ENCODE measurements at places on chromosomes 3 and 15.

- DNase-seq, result no peak
Measured at GRCh38 chr3:168973897-168974296, 689.6 kb downstream of the MECOM start.

DNA sequence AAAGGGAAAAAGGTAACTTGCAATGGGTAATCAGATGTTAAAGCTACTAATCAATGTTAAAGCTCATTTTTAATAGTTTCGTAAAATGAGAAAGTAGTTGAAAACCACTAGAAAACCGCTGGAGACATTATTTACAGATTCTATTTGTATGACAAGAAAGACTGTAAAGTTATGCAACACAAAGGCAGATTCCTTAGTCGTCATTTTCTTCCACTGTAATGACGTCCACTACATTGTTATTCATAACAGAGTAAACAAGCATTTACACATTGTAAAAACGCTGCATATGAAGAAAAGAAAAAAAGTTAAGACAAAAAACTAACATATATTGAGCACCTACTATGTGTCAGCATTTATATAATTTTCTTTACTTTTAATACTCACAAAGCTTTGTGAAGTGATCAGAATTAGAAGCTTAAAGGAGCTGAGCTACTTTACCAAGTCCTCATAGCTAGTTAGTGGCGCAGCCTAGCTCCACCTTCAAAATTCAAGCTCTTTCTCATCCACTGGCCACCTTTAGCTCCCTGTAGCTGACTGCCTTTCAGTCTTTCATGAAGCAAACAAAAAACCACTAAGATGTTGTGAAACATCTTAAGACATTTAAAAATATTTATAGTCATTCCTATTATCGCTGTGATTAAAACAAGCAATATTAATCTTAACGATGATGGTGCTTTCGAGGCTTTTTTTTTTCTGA, 100.1 kb upstream of the CDIN1 start:
- DNase-seq, result no peak

- DNase-seq, result no peak
Measured at GRCh38 chr3:50480471-50480870, 23.0 kb downstream of the CACNA2D2 start.

DNA sequence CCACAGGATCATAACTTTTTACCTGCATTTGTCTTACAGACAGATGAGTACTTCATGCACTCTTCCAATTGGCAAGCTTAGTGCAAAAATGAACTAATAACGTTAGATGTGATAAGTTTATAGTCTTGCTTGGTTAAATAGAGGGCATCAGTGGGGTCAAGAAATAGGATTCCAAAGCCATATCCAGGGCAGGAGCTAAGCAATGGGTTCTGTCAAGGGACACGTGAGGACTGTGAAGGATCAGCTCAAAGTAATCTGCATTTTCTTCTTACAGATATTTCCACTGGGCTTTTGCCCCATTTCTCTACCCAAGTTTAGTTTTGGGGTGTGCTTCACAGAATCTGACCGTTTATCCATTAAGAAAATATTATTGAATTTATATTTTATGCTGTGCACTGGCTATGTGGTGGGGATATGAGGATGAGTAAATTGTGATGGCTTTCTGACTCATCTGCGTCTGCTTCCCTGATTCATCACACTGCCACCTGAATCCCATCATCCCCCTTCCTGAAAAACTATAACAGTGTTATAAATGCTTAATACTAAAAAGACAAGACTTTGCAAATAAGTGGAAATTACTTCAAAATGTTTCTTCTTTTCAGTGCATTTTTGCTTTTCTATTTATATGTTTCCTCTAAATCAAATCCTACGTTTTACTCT, 17.5 kb downstream of the PPP2R3A start:
- DNase-seq, result peak; percentile 76

DNA sequence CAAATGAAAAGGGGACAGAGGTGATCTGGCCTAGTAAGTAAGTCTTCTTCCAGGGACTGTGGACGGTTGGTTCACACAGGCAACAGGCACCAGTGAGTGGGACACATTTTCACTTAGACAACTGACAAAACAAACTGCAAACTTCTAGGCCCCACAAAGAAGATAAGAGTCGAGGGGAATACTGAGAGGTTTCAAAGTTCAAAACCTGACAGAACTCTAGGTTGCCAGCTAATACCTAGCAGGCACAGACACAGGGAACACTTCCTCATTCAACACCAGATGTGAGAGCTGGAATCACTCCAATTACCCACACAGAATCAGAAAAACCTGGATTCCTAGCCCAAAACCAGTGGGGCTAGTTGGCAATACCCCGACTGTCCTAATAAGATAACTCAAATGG, 621.7 kb downstream of the ZPLD1 start:
- no peak for DNase-seq

GRCh38 chr15:100116416-100117190, 225.2 kb downstream of the ADAMTS17 start:
- no peak for DNase-seq

- no peak for DNase-seq
Measured at GRCh38 chr3:13470894-13471574, 9.1 kb upstream of the HDAC11 start.

DNA sequence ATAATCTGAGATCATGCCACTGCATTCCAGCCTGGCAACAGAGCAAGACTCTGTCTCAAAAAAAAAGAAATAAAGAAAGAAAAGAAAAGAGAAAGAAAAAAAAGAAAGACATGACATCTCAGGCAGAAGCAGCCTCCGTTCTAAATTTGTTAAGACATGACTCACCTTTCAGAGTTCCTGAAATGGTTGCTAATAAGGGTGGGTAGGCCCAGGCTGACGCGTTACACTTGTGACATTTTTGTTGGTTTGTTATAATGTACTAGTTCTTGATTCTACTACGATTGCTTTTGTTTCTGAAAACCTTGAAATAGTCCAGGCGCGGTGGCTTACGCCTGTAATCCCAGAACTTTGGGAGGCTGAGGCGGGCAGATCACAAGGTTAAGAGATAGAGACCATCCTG, 21.0 kb downstream of the SLC25A20 start:
- DNase-seq, result no peak

DNA sequence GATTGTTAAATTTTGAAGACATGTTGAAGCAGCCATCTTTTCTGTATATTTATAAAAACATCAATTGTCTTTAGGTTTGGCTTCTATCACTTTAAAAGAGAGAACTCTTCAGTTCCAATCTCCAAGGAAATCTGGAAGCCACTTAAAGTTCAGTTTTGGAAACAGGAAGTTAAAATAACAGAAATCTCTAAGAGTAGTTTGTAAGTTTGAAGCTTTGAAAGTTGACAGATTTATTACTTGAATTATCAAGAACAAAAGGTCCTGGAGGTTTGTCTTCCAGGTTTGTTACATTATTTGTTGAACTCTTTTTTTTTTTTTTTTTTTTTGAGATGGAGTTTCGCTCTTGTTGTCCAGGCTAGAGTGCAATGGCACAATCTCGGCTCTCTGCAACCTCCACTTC, 30.0 kb downstream of the RNF111 start:
- no peak for DNase-seq

- DNase-seq, result no peak
Measured at GRCh38 chr15:25375557-25375956, 63.3 kb downstream of the UBE3A start.

DNA sequence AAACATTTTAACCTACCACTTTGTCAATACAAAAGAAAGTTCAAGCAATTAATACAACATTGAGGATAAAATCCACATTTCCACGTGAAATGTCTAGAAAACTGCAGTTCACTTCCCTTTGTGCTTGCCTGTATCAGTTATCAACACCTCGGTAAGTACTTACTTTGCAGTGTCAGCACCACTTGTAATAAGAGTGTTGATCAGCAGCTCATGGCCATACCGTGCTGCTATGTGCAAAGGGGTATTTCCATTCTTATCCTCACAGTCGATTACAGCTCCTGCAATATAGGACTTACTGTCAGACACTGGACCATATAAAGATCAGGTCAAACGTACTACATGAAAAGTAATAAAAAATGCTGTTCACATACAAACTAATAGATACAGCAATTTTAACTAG, 84.4 kb downstream of the ANKRD28 start:
- no peak for DNase-seq

GRCh38 chr3:45333549-45333948, 54.8 kb upstream of the LARS2 start:
- DNase-seq, result no peak

- DNase-seq, result no peak
Measured at GRCh38 chr15:94164971-94165370, 66.4 kb upstream of the MCTP2 start.

DNA sequence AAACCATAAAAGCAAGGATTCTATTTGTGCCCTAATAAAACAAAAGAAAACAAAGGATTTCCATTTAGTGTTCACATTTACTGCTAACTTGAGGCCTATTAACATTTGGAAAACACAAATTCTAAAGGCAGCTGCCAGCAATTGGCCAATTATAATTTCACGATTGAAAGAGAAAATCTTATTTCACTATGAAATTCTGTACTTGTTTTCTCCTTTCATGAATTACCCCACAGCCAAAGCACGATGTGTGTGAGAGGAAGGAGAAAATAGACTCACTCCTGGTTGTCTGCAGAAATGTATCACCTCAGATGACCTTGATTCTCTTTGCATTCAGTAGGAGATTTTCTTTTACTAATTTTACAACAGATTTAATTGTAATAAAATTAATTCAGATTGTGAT, 242.8 kb upstream of the GBE1 start:
- no peak for DNase-seq

DNA sequence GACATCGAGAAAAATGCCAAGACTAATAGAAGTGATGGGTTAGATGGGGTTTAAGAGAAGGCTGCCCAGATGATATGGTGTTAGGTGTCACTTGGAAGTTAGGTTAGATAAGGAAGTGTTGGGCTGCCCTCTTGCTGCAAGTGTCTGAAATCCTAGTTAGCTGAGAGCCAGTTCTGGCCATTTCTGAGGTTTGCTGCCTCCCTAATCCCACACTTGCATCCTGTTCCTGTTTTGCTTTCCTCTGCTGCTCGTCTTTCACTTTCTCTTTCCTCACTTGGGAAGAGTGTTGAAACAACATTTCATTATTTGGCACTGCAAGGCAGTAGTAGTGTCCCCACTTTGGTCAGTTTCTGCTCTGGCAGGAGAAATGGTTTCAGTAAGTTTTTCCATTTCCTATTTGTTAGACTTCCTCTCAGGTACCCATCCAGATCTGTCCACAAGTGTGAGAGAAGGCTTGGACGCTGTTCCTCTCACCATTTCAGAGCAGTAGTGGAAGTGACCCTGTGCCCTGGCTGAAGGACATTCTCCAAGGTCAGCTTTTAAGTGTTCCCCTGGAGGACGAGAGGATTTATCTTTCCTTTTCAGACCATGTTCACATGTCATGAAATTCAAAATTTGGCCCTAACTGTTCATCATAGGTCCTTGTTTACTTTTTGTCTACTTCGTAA, 93.3 kb downstream of the ADAMTSL3 start:
- peak; percentile 53 for DNase-seq

- DNase-seq, result no peak
Measured at GRCh38 chr3:4197670-4198069, 105.5 kb upstream of the SETMAR start.

- peak; percentile 24 for DNase-seq
Measured at GRCh38 chr3:20060974-20061685, 20.9 kb downstream of the KAT2B start.
